ENCODE measurements at places on chromosomes 16 and 17. TPM values are rescaled to one million over a fixed set of nuclear protein-coding genes. Genes with fewer than 3 reads are reported as not detected.

SLFN14 gene
- total RNA-seq: 3.8 TPM

GNGT2 gene
- 3.3 TPM for total RNA-seq

HIGD1B gene
- total RNA-seq: not detected

SLC13A5 gene
- not detected for total RNA-seq

C17orf67 gene
- total RNA-seq: 1.5 TPM

NOG gene
- 12.0 TPM for total RNA-seq

PABPN1L gene
- total RNA-seq: not detected

POLR3E gene
- total RNA-seq: 112 TPM

TNP2 gene
- total RNA-seq: not detected

KCNJ12 gene
- 0.10 TPM for total RNA-seq

TM4SF5 gene
- not detected for total RNA-seq

SCGB1C2 gene
- total RNA-seq: not detected

C17orf78 gene
- total RNA-seq: not detected

NPIPB9 gene
- 15.5 TPM for total RNA-seq

NEUROD2 gene
- under 0.01 TPM for total RNA-seq

NSF gene
- 18.7 TPM for total RNA-seq

SMIM5 gene
- total RNA-seq: 3.6 TPM

WSCD1 gene
- 0.21 TPM for total RNA-seq

MLLT6 gene
- 95.9 TPM for total RNA-seq

UBE2G1 gene
- total RNA-seq: 76.4 TPM

RNF43 gene
- 0.42 TPM for total RNA-seq

DPEP2 gene
- total RNA-seq: 17.2 TPM

FLOT2 gene
- 52.7 TPM for total RNA-seq

CCL16 gene
- total RNA-seq: not detected

BFAR gene
- total RNA-seq: 70.0 TPM

SLC6A2 gene
- not detected for total RNA-seq

KCNH6 gene
- not detected for total RNA-seq

TP53TG3B gene
- 0.21 TPM for total RNA-seq

KRTAP4-5 gene
- total RNA-seq: not detected

GGT6 gene
- total RNA-seq: not detected

XYLT1 gene
- 19.4 TPM for total RNA-seq

ARHGAP27 gene
- total RNA-seq: 41.3 TPM

YBX2 gene
- not detected for total RNA-seq

SLC39A11 gene
- total RNA-seq: 14.4 TPM

SLC12A3 gene
- total RNA-seq: 0.10 TPM

PRM1 gene
- total RNA-seq: not detected

HOXB5 gene
- not detected for total RNA-seq

Data from mononuclear cell (primary cell).